ENCODE measurements at places on chromosomes 3 and 15.

DNA sequence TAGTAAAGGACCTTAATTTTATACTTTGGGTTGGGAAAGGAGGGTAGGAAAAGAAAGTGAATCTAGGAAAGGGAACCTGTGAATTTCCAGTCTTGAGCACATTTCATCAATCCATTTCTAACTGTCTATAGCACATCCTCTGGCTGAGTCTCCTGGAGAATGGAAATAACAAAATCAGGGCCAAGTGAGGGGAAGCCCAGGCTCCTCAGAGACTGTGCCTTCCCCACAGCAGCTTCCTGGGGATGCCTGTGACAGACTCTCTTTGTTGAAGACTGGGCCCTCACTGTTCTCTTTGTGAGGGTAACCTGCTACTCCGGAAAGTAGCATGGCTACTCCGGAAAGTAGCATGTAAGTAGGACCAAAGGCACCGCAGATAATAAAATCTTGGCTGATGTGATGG lies 22.6 kb upstream of the CSPG5 start:
- no peak for DNase-seq

DNA sequence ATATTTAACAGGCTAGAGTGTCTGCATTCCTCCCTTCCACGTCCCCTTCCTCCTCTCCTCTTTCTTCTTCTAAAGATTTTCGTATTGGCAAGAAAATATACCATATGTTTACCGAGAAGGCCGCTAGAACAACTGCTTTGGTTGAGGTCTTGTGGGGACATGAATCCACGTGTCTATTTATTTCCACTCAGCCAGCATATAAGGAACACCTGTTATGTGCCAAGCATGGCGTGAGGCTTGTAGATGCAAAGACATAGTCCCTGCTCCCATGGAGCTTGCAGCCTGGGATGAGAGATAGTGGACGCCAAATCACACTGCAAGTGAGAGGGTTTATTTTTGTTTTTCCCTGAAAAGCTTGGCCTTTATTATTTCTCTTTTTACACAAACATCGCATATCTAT lies 57.1 kb downstream of the SLC7A14 start:
- no peak for DNase-seq

GRCh38 chr3:141275032-141275422 lies 43.4 kb downstream of the PXYLP1 start:
- peak; percentile 52 for DNase-seq

- no peak for DNase-seq
Measured at GRCh38 chr3:101720851-101721840, 3.3 kb upstream of the CEP97 start.

DNA sequence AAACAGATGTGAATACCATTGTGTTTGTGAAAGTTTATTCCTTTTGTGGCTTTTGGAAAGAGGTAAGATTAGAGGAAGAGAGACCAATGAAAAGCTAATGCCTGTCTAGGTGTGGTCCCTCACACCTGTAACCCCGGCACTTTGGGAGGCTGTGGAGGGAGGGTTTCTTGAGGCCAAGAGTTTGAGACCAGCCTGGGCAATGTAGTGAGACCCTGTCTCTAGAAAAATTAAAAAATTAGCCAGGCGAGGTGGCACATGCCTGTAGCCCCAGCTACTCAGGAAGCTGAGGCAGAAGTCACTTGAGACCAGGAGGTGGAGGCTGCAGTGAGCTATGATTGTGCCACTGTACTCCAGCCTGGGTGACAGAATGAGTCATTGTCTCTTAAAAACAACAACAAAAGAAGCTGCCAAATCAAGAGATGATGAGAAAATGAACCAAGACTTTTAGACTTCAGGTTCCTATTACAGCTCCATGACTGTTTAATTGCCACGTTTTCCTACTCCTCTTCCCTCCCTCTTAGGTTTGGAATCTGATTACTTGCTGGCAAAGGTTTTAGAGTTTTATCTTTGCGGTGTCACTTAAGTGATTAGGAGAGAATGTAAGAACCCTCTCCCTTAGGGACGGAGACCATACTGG lies 68.7 kb downstream of the CGNL1 start:
- no peak for DNase-seq

GRCh38 chr3:71815340-71816067 lies 30.6 kb upstream of the PROK2 start:
- DNase-seq: no peak

DNA sequence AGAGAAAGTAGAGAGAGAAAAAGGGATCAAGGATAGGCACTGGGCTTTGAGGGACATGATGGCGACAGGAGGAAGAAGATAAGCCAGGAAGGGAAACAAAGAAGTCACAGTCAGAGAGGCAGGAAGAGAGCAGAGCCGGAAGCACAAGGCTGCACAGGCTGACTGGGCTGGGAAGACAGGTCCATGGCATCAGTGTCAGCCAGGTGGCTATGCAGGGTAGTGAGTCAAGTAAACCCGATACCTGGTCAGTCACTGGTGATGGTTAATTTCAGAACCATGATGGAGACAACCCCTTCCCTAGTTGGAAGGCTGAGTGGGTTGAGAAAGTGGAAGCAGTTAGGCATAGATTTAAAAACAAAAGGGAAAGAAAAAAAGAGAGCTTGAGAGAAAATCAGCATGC lies 203.8 kb downstream of the EPHB1 start:
- no peak for DNase-seq

DNA sequence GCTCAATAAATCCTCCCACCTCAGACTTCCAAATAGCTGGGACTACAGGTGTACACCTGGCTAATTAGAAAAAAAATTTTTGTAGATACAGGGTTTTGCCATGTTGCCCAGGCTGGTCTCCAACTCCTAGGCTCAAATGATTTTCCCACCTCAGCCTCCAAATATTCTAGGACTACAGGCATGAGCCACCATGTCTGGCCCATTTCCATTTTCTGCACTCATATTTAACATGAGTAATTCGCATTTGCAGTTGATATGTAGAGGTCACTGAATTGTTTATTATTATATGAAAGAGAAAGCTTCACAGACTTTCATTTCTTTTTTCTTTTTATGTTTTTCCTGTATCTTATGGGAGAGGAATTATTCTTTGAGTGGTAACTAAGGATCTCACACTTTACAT lies 492.7 kb downstream of the CNTN3 start:
- DNase-seq: no peak

DNA sequence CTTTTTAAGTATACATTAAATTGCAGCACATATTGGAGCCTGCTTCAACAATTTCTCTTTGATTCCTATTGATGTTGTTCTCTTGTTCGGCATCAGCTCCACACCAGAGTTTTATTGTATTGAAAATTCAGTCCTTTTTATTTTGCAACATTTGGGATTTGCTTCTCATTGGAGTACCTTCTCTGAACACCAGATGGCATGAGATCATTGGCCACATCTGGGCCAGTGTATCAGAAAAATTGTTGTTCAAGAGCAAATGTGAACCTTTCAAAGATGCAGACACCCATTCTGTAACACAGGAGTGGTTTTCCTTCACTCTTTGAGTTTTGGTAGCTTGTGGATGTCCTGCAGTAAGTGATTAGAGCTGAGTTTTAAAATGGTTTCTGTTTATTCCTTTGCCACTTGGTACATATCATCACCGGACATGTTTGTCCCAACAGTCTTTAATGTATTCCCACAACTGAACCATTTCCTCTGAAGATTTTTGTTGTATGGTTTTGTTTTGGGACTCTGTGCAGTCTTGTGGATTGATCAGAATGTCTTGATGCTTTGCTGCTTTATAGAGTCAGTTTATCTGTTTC lies 96.1 kb downstream of the MCTP2 start:
- DNase-seq: peak; percentile 31

- DNase-seq: no peak
Measured at GRCh38 chr15:81015621-81016488, 15.1 kb downstream of the TLNRD1 start.

DNA sequence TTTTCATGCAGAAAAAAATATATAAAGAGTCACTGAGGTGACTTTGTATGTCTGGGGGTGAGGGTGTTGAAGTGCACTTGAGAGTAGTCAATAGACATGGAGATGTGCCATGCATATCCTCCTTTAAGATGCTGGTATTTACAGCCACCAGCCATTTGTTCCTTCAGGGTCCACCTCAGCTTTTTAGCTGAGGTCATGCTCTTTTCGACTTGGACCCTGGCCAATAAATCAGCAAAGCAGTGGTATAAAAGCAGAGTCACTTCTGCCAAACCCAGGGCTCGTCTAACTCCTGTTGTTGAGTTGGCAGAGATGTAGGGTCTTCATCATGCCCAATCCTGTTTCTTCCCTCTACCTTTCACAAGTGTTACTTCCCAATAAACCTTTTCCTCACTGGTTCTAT lies 75.1 kb upstream of the OSTN start:
- no peak for DNase-seq

GRCh38 chr3:71251156-71251775 lies 332.3 kb downstream of the FOXP1 start:
- no peak for DNase-seq

DNA sequence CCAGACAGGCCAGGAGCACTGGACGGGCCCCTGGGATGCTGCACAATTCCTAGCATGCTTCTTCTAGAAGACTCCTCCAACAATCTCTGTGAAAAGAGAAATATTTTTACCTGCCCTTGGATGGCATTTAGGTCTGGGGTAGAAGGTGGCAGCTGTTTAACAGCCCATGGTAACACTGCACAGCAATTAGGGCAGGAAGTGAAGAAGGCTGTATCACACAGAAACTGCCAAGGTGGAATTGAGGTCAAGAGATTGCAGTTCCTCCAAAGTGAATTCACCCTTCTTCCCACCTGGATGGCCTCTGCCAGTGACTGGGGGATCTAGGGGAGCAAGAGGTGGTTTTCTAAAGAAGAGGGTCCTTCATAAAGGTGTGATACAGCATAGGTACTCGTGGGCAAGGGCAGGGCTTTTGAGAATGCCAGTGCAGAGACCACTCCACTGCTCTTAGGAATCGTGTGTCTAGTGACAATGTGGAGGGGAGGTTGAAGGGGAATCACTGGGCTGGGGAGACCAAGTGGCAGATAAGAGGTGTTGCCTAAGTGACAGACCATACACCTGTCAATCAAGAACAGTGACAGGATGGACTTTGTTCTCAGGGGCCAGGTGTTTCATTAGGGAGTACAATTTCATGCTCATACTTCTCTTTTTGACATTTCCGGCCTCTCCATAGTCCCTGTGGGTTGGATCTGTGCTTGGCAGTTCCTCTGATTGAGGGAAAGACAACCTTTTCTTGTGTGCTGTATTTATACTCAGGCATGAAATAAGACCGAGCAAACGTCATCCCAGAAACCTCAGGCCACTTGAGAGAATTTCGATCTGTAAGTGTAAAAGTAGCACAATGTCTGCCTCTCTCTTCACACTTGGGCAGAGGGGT lies 83.5 kb upstream of the BCL6 start:
- no peak for DNase-seq

GRCh38 chr3:148464246-148464645 lies 233.5 kb upstream of the AGTR1 start:
- no peak for DNase-seq

DNA sequence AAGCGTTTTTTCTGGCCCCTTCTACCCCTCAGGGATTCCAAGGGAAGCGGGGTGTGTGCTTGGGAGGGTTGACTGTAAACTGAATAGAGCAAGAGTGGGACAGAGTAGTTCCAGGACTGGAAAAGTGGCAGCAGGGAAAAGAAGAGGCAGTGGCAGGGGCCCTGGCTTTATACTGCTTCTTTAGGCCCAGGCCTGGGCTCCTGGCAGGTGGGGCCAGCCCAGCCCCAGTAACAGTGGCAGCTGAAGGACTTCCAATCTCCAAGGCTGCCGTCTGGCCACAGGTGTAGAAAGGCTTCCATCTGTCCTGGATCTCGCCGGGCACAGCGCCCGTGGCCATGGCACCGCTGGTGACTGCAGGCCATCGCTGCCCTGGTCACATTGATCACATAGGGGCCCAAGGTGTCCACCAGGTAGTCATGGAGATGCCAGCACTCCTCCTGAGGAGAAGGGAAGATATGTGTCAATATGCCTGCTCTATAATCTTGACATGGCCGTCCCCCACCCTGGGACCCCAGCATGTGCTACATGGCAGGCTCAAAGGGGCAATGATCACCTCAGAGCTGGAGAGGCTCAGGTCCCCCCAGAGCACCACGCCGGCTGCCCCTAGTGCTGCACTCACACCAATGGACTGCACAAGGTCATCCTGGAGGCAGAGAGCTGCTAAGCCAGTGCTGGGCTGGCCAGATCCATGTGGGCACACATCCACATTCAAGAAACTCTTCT lies 1.0 kb upstream of the IFRD2 start:
- DNase-seq: no peak

DNA sequence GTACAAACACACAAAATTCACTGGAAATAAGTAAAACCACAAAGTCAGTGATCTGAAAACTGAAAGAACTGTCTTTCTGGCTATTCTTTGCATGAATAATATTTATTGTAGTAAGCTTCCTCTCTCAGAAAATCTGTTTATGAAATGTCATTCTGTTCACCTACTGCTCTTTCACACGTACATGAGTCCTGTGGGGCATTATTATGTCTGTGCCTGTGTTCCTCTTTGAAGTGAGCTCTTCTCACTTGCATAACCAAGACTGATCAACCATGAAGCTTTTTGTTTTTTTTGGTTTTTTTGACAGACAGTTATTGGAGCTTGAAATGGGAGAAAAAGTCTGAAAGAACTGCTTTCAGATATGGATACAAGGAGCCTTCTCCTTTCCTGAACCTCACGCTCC lies 195.8 kb downstream of the PLCH1 start:
- DNase-seq: peak; percentile 23

DNA sequence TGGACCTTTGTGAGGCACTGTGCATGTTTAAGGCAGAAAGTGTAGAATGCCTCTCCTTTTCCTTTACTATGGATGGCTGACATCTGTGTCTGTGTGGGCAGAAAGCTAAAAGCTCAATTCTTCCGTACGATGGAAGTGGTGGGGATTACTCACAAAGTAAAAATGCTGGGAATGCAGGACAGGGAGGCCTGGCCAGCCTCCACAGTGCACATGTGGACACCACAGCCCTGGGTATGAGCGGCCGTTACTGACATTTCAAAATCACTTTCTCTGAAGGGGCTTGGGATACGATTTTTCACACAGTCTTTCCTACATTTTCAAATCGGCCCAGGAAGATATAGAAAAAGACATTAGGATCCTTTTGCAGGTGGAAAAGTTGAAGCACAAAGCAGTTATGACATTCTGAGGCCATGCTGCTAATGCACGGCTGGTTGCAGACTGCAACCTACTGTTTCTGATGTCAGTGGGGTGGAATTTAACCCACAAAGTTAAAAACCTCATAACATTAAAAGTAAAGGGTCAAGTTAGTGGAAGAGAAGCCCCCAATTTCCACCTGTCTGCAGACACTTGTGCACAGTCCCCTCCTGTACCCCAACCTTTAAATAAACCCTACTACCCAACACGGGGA lies 27.9 kb downstream of the EHD4 start:
- DNase-seq: no peak

GRCh38 chr3:181103605-181104004 lies 114.1 kb upstream of the DNAJC19 start:
- peak; percentile 34 for DNase-seq

- peak; percentile 72 for DNase-seq
Measured at GRCh38 chr3:66479532-66479947, 21.3 kb downstream of the LRIG1 start.

- no peak for DNase-seq
Measured at GRCh38 chr15:59221511-59222505, 15.2 kb downstream of the LDHAL6B start.

DNA sequence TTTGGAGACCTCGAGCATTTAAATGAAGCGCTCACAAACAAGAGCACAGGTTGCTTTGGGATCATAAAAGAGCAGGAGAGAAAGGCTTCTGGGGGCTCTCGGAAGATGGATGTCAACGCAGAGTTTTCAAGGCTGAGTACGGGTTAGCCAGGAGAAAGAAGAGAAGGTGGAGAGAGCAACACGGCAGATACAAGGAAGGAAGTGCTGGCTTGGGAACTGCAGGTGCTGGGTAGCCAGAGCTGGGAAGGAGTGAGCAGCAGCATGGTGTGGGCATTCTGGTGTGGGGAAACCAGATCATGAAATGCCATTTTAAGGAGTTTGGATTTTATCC lies 580 bp upstream of the RUBCN start:
- no peak for DNase-seq

Data from activated CD4-positive, alpha-beta T cell treated with anti-CD3 and anti-CD28 coated beads, Interleukin-2, Interleukin-4, amounts not matched to agents 100 ng/mL and 50 ng/mL, durations not matched to agents 16 hours and 8 hours (primary cell).